ENCODE measurements at places on chromosomes 11 and 22. TPM values are rescaled to one million over a fixed set of nuclear protein-coding genes. Genes with fewer than 3 reads are reported as not detected.
A peak's percentile ranks its signal among the peaks of the same experiment; 100 is the strongest.

RIC3 gene
- 9.4 TPM for total RNA-seq

WEE1 gene
- total RNA-seq = 47.5 TPM

DNA sequence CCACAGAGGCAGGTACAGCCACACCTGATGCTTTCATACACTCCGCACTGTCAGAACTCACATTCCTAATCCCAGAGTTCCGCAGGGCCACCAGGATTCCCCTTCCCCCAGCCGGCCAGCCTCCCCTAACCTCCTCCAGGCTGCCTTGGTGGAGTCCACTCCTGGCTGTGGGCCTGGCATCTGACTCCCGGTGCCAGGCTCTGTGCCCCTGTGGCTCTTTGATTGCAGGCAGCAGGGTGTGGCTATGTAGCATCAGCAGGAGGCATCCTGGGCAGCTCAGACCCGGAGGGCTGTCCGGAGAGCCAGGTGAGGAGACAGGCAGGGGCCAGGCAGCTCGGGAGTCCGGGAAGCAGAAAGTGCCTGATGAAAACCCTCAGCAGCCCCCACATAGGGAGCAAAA lies 1432.9 kb downstream of the BRD1 start:
- H3K4me1 ChIP-seq = no peaks in the 10 kb centered on the region
- no peaks in the 10 kb centered on the region for H3K36me3 ChIP-seq
- peaks cover 5% of the 10 kb centered on the region for H3K27me3 ChIP-seq
- DNase-seq = no peak
- H3K4me3 ChIP-seq = no peak overlapping the region

- no peaks in the 10 kb centered on the region for H3K4me1 ChIP-seq
- no peaks in the 10 kb centered on the region for H3K27me3 ChIP-seq
Measured at GRCh38 chr22:44098966-44099530, 74.9 kb downstream of the PARVB start.

DNA sequence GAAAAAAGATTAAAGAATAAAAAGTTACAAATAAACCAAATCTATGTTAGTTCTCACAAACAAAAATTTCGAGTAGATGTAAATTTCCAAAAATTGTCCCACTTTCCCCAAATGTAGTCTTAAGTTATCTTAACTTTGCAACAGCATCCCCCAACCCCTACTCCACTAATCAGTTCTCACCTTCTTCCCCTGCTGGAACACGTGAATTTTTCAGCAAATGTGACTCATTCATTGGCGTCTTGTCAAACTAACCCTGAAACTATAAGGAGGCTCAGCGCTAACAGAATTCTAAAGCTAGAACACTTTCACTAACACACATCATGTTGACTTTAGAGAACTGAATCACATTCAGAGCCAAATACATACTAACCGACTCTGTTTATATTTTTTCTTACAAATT lies 46.1 kb downstream of the PHF21A start:
- no peak for DNase-seq
- no peaks in the 10 kb centered on the region for H3K27me3 ChIP-seq
- H3K4me3 ChIP-seq = no peak overlapping the region
- H3K36me3 ChIP-seq = peaks cover 8% of the 10 kb centered on the region
- H3K4me1 ChIP-seq = peaks cover 7% of the 10 kb centered on the region

- no peaks in the 10 kb centered on the region for H3K27me3 ChIP-seq
- H3K27ac ChIP-seq = no peak overlapping the region
- H3K4me1 ChIP-seq = no peaks in the 10 kb centered on the region
- H3K4me3 ChIP-seq = no peak overlapping the region
Measured at GRCh38 chr11:104151404-104152204, 12.3 kb downstream of the PDGFD start.

DNA sequence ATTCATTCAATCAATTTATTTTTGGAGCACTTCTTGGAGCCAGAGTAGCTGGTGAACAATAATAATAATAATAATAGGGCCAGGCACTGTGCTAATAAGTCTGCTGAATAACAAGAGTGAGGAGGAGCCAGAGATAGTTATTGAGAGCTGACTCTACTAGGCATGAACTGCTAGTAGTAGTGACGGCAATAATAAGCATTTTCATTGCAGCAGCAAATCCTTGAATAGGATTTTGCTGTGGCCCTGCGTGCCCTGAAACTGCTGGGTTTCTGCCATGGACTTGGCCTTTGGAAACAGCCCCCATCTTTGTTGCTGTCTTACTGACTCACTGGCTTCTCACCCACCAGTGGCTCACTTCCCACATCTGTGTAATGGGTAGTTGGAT lies 545.9 kb downstream of the MIAT start:
- H3K27ac ChIP-seq = no peak overlapping the region
- no peak overlapping the region for H3K4me3 ChIP-seq
- no peaks in the 10 kb centered on the region for H3K36me3 ChIP-seq
- no peaks in the 10 kb centered on the region for H3K4me1 ChIP-seq
- H3K27me3 ChIP-seq = peaks cover 21% of the 10 kb centered on the region
- DNase-seq = no peak

DNA sequence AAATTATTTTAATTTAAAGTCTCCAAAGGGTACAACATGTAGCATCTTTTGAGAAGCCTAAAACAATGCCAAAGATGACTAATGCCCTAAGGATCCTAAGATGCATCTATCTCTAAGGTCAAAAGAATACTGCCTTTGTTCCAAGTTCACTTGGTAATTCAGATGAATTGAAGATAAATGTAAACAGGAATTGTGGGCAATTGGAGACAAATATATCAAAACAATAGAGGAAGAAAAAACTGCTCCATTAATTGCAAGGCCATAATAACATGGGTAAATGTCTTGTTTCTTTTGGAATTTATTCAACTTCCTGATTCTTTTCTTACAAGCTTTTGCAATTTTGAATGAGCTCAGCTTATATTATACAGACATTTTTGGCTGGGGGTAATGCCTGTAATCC lies 338.6 kb downstream of the TTC28 start:
- peaks cover 4% of the 10 kb centered on the region for H3K27me3 ChIP-seq
- H3K36me3 ChIP-seq = no peaks in the 10 kb centered on the region

GRCh38 chr11:86801364-86801763 lies 1.0 kb downstream of the PRSS23 start:
- no peak overlapping the region for H3K27ac ChIP-seq
- H3K27me3 ChIP-seq = peaks cover 82% of the 10 kb centered on the region
- H3K36me3 ChIP-seq = peaks cover 6% of the 10 kb centered on the region
- peak overlapping the region; percentile 22 for H3K4me3 ChIP-seq
- DNase-seq = no peak
- H3K4me1 ChIP-seq = peaks cover 34% of the 10 kb centered on the region

GRCh38 chr22:28894334-28894733 lies 11.0 kb downstream of the ZNRF3 start:
- no peak overlapping the region for H3K4me3 ChIP-seq
- H3K27me3 ChIP-seq = peaks cover 15% of the 10 kb centered on the region
- no peaks in the 10 kb centered on the region for H3K36me3 ChIP-seq
- H3K27ac ChIP-seq = no peak overlapping the region

DNA sequence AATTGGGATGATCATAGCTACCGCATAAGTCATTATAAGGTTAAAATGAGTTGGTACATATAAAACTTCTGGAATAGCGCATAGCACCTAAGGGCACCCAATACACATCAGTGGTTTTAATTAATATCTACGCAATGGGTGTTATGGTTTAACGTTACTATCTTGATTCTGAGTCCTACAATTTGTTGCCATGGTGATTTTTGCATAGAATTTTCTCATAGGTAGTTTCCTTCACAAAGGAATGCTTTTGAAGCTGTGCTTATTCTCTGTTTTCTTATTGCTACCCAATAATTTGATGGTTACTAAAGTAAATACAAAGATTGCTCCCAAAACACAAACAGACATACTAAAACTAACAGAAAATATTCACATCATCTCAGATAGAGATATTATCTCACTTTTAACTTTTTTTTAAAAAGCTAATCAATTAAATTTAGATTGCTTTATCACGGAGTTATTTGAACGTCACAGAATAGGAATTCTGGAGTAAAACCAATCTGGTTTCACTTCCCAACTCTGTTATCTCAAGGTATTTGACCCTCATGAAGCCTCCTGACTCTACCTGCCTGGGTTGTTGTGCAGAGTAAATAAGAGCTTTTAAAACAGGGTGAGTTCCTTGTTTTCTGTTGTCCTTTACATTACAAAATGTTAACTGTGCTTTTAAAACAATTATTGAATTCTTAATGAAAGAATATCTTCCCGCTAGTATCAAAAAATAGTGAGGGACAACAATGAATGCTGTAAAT lies 635.5 kb upstream of the CCDC90B start:
- no peaks in the 10 kb centered on the region for H3K36me3 ChIP-seq
- DNase-seq = no peak
- H3K4me1 ChIP-seq = no peaks in the 10 kb centered on the region
- no peak overlapping the region for H3K27ac ChIP-seq
- H3K27me3 ChIP-seq = no peaks in the 10 kb centered on the region

DNA sequence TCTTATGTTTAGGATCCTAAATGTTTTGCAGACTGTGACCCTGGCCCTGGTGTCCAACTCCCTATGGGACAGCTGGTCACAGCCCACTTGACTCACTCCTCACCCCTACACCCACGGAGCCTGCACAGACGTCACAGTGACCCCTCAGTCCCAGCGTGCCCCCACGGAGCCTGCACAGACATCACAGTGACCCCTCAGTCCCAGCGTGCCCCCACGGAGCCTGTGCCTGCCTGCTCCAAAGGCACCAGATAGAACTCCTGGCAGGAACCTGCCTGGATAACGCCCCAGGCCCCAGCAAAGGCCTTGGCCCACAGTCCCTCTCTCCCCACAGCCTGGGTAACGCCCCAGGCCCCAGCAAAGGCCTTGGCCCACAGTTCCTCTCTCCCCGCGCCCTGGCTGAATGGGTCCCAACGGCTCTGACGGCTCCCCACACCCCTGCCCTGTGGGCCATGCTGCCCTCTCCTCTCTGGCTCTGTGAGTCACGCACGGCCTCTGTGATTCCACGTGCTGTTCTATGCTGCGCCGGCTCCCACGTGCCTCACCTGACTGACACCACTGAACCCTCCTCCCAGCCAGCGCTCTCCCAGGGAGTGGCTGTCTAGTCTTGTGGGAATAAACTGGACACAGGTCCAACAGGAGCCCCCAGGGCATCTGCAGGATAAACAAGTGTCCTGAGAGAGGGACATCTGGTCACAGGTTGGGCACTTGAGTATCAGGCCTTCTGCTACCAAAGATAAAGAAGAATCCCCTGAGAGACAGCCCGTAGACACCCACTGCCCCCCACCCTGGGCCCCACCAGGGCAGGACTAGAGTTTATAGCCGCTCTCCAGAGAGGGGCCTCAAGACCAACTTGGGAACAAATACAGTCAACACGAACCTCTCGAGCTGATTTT lies 250.3 kb downstream of the BRD1 start:
- DNase-seq = no peak
- H3K36me3 ChIP-seq = peaks cover 5% of the 10 kb centered on the region
- no peaks in the 10 kb centered on the region for H3K4me1 ChIP-seq
- no peak overlapping the region for H3K4me3 ChIP-seq
- H3K27me3 ChIP-seq = no peaks in the 10 kb centered on the region
- no peak overlapping the region for H3K27ac ChIP-seq

DNA sequence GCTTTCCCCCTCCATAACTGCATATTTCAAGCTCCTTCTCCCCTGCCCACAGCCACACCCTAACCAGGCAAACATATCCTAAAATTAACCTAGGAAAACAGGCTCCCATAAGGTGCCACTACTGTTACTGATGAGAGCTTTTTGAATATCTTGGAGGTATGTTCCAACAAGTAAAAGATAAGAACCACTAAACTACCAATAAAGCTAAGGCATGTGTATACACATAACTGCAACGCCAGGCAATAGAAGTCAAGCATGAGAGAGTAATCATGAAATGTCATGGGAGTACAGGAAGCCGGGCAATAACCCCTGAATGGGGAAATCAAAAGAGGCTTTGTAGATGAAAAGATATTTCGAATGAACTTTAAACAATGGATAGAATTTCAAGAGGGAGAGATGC lies 9.3 kb downstream of the MMP13 start:
- no peak overlapping the region for H3K27ac ChIP-seq
- no peak for DNase-seq
- H3K4me1 ChIP-seq = peaks cover 2% of the 10 kb centered on the region
- no peaks in the 10 kb centered on the region for H3K36me3 ChIP-seq
- peaks cover 14% of the 10 kb centered on the region for H3K27me3 ChIP-seq

DNA sequence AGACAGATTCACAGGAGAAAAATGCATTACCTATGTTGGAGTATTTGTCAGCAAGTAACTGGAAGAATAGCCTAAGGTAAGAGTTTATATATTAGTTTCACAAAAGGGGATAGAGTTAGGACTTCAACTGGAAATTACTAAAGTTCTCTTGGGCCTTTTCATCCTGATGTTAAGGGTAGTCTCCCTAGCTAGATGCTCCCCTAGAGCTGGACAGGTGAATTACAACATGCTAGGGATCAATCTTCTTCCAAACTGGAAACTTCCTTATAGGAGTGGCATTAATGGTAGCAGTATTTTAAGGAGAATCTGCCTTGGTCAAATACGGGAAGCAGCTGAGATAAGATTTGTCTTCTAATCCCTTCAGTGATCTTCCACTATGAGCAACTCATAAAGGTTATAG lies 632.8 kb upstream of the RAG2 start:
- no peak overlapping the region for H3K27ac ChIP-seq
- no peaks in the 10 kb centered on the region for H3K36me3 ChIP-seq
- H3K27me3 ChIP-seq = no peaks in the 10 kb centered on the region
- no peaks in the 10 kb centered on the region for H3K4me1 ChIP-seq
- H3K4me3 ChIP-seq = no peak overlapping the region

DNA sequence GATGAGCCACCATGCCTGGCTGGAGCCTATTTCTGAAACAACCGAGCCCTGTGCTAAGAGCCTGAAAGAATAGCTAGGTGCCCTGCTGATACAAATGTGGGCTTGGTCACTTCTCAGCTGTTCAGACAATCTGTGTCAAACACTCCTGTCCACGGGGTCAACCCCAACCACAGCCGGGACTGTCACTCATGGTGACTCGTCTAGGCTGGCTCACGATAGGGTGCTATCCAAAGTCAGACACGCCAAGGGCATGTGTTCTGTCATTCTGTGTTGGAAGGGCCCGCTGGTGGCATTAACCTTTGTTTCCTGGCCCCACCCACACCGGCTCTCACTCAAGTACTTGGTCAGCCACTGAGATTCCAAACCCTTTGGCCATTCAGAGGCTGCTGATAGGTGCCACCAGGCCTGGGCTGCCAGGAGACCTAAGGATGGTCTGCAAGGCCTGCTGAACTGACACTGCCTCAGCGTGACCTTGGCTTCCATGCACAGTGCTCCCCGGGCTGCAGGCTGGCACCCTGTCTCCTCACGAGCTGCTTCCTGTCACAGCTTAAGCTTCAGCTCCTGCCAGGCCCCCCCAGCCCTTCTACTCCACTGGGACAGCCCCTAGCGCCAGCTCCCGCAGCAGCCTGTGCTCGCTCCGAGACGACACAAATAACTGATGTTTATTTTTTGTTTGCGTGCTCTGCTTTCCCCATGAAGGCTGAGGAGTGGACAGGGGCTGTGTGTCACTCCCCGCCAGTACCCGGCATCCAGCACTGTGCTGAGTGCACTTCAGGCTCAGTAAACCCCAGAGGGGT lies 14.2 kb upstream of the CDC42BPG start:
- H3K4me3 ChIP-seq = peak overlapping the region; percentile 70
- no peaks in the 10 kb centered on the region for H3K27me3 ChIP-seq
- DNase-seq = peak; percentile 70
- peaks cover 85% of the 10 kb centered on the region for H3K4me1 ChIP-seq

Data from activated naive CD8-positive, alpha-beta T cell treated with anti-CD3 and anti-CD28 coated beads for 36 hours (primary cell).